Sigmoid colon (tissue), 7 donors: ENCODE measurements at places on chromosomes 1 and 21. TPM values are rescaled to one million over a fixed set of nuclear protein-coding genes. Genes with fewer than 3 reads are reported as not detected.
A peak's percentile ranks its signal among the peaks of the same experiment; 100 is the strongest.

GRCh38 chr1:206021626-206022365 lies 1.9 kb downstream of the CTSE start:
- H3K27ac ChIP-seq, result no peak overlapping the region
- DNase-seq, result no peak
- no peak overlapping the region for H3K4me3 ChIP-seq
- H3K4me1 ChIP-seq, result no peaks in the 10 kb centered on the region

OR2L3 gene
- not detected for total RNA-seq

- no peaks in the 10 kb centered on the region for H3K27me3 ChIP-seq
- DNase-seq, result peak; percentile 68
- H3K36me3 ChIP-seq, result peaks cover 8% of the 10 kb centered on the region
- peaks cover 21% of the 10 kb centered on the region for H3K4me1 ChIP-seq
Observed at GRCh38 chr1:192575499-192576189, at the start of gene RGS1. RGS1 (plus strand) TSS chr1:192575773; CDS start chr1:192575793, 20 bp downstream.

MAP3K7CL gene
- 6.0 TPM for total RNA-seq

- no peak for DNase-seq
- H3K4me1 ChIP-seq, result no peaks in the 10 kb centered on the region
- H3K4me3 ChIP-seq, result no peak overlapping the region
- H3K27ac ChIP-seq, result no peak overlapping the region
Observed at GRCh38 chr1:30061292-30062220, 661.8 kb downstream of the MATN1 start.

GRCh38 chr1:178945763-178946266 lies 74.9 kb upstream of the ANGPTL1 start:
- no peaks in the 10 kb centered on the region for H3K36me3 ChIP-seq
- DNase-seq, result no peak
- peaks cover 35% of the 10 kb centered on the region for H3K4me1 ChIP-seq
- peak overlapping the region; percentile 49 for H3K27ac ChIP-seq

- no peaks in the 10 kb centered on the region for H3K36me3 ChIP-seq
- no peaks in the 10 kb centered on the region for H3K27me3 ChIP-seq
- DNase-seq, result peak; percentile 69
- H3K4me3 ChIP-seq, result no peak overlapping the region
- H3K27ac ChIP-seq, result no peak overlapping the region
Observed at GRCh38 chr1:55378582-55378981, 163.4 kb upstream of the USP24 start.

MYOM3 gene
- under 0.01 TPM for total RNA-seq

DNA sequence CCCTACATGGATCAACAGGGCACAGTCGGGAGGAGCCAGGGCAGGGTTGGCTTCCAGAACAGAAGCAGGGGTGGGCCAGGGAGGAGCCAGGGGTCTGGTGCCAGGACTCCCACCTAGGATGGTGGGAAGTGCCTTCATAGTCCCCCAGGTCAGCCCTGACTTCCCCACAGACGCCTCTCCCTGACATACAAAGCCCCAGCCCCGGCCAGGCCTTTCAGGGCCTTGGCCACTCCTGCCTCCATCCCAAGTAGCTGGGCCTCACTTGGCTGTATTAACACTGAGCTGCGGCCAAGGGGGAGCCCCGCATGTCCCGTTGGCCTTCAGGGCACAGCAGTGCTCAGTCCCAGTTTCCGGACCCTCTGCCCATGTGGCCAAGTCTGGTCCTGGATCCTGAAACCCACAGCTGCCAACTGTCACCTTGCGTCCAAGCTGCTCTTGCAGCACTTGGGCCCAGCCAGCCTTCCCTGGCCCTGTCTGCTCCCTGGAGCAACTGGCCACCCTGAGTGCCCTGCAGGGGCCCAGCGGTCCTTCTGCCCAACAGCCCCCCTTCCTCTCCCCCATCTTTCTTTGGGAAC lies 627.8 kb downstream of the MATN1 start:
- no peak overlapping the region for H3K27ac ChIP-seq
- no peaks in the 10 kb centered on the region for H3K27me3 ChIP-seq
- no peaks in the 10 kb centered on the region for H3K36me3 ChIP-seq
- H3K4me1 ChIP-seq, result no peaks in the 10 kb centered on the region
- DNase-seq, result no peak

DNA sequence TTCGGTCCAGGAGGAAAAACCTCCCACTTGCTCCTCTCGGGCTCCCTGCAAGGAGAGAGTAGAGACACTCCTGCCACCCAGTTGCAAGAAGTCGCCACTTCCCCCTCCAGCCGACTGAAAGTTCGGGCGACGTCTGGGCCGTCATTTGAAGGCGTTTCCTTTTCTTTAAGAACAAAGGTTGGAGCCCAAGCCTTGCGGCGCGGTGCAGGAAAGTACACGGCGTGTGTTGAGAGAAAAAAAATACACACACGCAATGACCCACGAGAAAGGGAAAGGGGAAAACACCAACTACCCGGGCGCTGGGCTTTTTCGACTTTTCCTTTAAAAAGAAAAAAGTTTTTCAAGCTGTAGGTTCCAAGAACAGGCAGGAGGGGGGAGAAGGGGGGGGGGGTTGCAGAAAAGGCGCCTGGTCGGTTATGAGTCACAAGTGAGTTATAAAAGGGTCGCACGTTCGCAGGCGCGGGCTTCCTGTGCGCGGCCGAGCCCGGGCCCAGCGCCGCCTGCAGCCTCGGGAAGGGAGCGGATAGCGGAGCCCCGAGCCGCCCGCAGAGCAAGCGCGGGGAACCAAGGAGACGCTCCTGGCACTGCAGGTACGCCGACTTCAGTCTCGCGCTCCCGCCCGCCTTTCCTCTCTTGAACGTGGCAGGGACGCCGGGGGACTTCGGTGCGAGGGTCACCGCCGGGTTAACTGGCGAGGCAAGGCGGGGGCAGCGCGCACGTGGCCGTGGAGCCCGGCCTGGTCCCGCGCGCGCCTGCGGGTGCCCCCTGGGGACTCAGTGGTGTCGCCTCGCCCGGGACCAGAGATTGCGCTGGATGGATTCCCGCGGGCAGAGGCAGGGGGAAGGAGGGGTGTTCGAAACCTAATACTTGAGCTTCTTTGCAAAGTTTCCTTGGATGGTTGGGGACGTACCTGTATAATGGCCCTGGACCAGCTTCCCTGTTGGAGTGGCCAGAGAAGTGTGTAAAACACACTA lies 45.3 kb downstream of the MRPL39 start:
- no peaks in the 10 kb centered on the region for H3K27me3 ChIP-seq

GRCh38 chr1:28246427-28246832 lies 10.5 kb downstream of the ATP5IF1 start:
- H3K4me1 ChIP-seq, result peaks cover 23% of the 10 kb centered on the region
- H3K27ac ChIP-seq, result peak overlapping the region; percentile 84
- no peaks in the 10 kb centered on the region for H3K27me3 ChIP-seq
- DNase-seq, result no peak
- H3K4me3 ChIP-seq, result peak overlapping the region; percentile 59

DNA sequence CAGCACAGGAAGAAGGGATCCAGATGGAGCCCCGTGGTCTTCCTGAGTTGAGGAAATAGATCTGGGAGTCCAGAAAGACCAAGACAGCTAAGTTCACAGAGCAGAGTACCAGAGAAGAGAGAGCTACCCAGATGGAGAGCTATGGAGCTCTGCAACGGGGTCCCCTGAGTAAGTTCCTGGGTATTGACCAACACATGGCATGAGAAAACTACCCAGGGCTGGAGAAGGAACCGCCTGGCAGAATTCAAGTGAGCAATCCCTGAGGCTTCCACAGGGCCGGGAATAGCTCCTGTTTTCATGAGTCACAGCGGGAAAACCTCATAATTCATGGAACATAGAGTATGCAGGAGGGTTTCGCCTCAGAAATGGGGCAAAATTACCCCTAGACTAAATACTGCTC lies 19.7 kb downstream of the STPG1 start:
- H3K4me3 ChIP-seq, result no peak overlapping the region
- DNase-seq, result no peak
- H3K27ac ChIP-seq, result peak overlapping the region; percentile 26

- DNase-seq, result no peak
- H3K4me1 ChIP-seq, result no peaks in the 10 kb centered on the region
- H3K27ac ChIP-seq, result no peak overlapping the region
- no peaks in the 10 kb centered on the region for H3K27me3 ChIP-seq
- H3K36me3 ChIP-seq, result no peaks in the 10 kb centered on the region
Observed at GRCh38 chr1:113205980-113206766, 133.2 kb downstream of the LRIG2 start.

DNA sequence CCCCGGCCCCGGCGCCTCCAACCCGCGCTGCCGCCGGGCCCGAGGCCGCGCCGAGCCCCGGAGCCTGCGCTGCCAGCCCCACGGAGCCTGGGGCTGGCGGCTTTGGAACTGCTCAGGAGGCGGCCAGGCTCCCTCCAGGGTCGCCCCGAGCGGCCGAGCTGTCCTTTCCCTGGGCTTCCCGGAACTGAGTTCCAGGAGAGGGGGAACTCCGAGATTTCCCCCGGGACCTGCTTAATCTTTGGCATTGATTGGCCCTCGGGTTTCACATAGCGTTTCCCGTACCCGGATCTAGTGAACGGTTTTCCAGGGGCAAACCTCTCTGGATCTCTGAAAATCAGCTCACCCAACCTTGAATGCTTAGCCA lies 504 bp downstream of the H6PD start:
- DNase-seq, result no peak
- no peaks in the 10 kb centered on the region for H3K36me3 ChIP-seq
- H3K27ac ChIP-seq, result peak overlapping the region; percentile 92
- H3K4me3 ChIP-seq, result peak overlapping the region; percentile 72
- no peaks in the 10 kb centered on the region for H3K27me3 ChIP-seq

DNA sequence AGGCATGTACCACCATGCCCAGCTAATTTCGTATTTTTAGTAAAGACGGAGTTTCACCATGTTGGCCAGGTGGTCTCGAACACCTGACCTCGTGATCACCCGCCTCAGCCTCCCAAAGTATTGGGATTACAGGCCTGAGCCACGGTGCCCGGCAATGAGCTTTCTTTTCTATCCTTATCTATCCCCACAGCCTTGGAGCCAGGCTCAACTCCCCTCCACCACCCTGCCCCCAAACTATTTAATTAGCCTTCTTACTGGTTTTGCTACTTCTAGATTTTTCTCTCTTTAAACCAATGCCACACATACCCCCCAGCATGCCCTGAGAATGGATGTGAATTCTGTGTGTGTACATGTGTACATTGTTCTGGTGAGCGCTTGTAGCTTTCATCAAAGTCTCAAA lies 5.7 kb upstream of the VANGL2 start:
- no peak overlapping the region for H3K4me3 ChIP-seq
- no peaks in the 10 kb centered on the region for H3K27me3 ChIP-seq
- H3K36me3 ChIP-seq, result no peaks in the 10 kb centered on the region
- peaks cover 2% of the 10 kb centered on the region for H3K4me1 ChIP-seq
- no peak for DNase-seq

GRCh38 chr1:201264554-201264953 lies 18.8 kb upstream of the PKP1 start:
- H3K27ac ChIP-seq, result no peak overlapping the region
- H3K36me3 ChIP-seq, result no peaks in the 10 kb centered on the region
- peaks cover 25% of the 10 kb centered on the region for H3K27me3 ChIP-seq
- peaks cover 8% of the 10 kb centered on the region for H3K4me1 ChIP-seq

DNA sequence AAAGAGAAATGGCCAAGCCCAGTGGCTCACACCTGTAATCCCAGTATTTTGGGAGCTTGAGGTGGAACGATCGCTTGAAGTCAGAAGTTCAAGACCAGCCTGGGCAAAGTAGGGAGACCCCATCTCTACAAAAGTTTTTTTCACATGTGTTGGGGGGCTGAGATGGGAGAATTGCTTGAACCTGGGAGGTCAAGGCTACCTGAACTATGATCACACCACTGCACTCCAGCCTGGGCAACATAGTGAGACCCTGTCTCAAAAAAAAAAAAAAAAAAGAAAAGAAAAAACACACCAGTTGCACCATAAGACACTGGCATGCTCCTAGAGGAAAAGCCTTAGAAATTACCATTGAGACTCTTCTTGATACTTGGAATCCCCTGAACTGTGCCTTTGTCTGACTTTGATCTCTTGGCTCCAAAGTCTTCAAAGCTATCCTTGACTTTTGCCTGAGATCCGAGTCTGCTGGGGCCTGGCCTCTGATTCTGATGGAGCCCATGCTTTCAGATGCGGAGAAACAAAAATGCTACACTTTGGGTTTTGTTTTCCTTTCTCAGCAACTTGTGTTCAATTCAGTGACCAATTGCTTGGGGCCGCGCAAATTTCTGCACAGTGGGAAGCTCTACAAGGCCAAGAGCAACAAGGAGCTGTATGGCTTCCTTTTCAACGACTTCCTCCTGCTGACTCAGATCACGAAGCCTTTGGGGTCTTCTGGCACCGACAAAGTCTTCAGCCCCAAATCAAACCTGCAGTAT lies 33.7 kb downstream of the ATP5PO start:
- peak; percentile 17 for DNase-seq
- H3K27ac ChIP-seq, result no peak overlapping the region
- no peaks in the 10 kb centered on the region for H3K36me3 ChIP-seq
- no peaks in the 10 kb centered on the region for H3K27me3 ChIP-seq
- no peak overlapping the region for H3K4me3 ChIP-seq

DNA sequence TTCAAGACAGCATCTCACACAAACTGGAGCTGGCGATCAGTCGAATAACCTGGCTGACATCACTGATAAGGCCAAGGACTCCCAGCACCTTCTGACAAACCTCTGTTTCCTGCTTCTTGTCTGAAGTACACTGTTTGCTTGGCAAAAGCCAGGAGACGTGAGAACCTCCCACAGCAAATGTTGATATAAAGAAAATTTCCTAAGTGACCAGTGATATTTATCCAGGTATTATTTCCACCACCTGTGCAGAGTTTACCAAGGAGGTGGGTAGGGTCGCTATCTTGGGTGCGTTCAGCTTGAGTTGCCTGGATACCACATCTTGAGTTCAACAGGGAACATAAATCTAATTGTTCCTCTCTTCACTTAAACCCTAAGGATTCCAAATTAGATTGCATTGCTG lies 72.9 kb downstream of the SETD4 start:
- no peak for DNase-seq
- no peaks in the 10 kb centered on the region for H3K4me1 ChIP-seq
- no peaks in the 10 kb centered on the region for H3K36me3 ChIP-seq
- H3K27me3 ChIP-seq, result no peaks in the 10 kb centered on the region

DNA sequence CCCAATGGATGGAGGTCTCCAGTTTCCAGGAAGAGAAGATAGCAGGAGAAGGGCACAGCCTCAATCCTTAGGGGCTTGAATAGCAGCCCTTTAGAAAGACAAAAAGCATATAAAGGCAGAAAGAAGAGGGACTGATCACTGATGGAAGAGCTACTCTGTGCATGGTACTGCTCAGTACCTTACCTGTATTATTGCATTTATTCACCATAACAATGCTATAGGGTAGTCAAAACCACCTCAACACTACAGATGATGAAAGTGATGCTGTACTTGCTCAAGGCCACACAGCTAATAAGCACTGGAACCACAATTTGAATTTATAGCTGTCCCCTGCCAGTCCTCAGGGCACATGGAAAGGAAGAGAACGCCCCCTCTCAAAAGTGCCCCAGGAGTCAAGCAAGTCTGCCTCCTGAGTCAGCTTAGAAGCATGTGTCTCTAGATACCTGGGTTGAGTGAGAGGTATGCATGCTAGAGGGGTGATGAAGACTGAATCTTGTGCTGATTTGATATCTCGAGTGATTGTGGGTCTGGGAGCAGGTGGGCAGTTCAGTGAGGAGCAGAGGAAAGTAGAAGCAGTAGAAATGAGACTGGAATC lies 13.6 kb downstream of the DDAH1 start:
- H3K4me1 ChIP-seq, result peaks cover 17% of the 10 kb centered on the region
- H3K27me3 ChIP-seq, result no peaks in the 10 kb centered on the region
- DNase-seq, result no peak
